ENCODE measurements at places on chromosomes 12 and 14.

GRCh38 chr12:75738486-75738885 is 227.1 kb upstream of the KRR1 start:
- DNase-seq = no peak

DNA sequence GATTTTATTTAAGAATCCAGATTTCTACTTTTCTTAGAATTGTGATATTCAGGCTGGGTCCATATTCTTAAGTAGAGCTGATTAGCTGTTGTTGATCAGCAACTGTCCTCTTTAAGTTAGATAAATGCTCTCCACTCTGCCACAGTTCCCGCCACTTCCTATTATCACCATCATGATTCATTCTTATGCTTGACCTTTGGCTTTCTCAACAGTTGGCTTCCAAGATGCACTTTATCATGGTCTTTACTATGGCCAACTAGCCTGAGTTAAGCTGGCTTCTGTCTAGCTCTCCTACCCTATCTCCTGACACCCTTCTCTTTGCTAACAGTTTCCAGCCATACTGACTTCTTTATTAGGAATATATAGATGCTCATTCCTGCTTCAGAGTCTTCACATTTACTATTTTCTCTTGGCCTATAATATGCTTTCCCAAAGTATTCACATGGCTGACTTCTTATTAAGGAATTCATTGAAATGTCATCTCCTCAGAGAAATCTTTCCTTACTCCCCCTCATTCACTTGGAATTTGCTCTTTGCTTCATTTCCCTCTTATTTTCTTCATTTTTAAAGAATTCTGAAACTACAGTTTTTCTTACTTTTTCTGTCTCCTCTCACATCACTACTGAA is 149.0 kb upstream of the IGF1 start:
- no peak for DNase-seq

DNA sequence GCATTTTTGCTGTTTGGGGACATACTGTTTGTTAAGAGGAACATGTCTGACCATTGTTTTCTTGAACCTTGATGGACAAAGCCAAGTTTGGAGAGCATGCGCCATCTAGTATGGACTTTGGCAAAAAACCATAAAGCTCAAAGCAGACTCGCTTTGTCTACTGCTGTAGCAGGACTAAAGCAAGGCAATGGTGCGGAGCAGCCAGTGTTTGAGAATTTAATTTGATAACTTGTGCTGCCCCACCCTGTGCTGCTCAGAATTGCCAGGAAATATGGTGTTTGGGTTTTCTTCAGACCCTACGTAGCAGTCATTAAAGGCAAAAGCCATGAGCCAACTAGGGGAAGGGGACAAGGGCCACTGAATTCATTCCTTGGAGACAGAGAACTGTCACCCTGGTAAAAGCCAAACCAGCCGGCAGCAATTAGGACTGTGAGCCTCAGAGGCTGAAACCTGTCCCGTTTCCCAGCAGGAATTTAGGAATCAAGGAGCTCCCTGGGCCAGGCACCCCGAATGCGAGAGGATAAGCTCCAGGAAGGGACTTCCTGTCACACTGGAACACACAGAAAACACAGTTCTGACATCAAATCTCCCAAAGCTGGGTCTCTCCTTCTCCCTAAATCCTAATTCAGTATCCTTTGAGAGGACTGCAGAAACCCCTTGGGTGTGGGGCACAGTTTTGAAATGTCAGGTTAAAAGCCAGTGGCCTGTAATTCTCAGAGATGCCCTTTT is 1.1 kb downstream of the AVIL start:
- no peak for DNase-seq

- no peak for DNase-seq
Observed at GRCh38 chr12:131135786-131136538, 182.3 kb downstream of the ADGRD1 start.

DNA sequence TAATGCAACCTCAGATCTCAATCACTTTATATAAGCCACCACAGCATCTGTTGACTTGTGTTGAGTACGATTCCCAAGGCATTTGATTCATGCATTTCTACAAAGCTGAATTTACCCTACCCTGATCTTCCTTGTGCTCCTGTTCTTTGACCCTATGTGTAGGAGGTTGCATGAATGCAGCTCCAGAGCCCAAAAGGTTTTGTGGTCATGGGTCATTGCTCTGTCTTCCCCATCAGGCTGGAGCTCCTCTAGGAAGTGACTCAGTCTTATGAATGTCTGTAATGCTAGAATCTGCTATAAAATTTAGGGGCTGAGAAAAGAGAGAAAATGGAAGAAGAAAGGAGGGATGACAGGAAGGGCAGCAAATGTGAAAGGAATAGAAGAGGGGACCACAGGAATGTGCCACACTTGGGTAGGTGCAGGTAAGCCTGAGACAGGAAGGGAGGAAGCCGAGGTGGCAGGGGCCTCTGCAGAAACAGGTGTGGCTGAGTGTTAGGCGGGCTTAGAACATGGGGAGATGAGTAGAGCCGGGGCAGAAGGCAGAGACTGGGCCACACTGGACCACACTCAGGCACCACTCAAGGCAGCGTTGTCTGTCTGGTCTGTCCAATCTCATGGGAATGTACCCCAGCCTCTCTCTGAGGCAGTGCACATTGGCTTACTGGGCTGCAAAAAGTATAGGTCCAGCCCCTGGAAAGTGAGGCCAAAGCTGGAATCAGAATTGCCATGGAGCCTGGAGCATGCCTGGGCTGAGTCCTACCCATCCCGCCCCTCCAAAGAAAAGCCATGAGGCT is 334.1 kb downstream of the BCL11B start:
- DNase-seq = no peak

DNA sequence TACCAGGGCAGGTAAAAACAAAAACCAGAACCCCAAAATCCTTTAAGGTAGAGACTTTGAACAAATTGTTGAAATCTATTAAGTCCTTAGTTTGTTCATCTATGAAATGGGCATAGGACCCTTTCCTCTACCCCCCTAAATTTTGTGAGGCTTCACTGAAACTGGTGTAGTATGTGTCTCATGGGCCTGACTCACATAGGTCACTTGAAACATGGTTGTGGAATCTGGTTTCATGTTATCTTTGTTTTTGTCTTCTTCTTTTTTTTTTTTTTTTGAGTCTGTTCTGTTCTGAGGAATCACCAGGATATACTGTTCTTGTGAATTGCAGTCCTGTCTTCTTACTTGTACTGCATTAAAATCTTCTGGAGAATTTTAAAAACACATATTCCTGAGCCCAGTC is 202.2 kb downstream of the KTN1 start:
- DNase-seq = no peak

DNA sequence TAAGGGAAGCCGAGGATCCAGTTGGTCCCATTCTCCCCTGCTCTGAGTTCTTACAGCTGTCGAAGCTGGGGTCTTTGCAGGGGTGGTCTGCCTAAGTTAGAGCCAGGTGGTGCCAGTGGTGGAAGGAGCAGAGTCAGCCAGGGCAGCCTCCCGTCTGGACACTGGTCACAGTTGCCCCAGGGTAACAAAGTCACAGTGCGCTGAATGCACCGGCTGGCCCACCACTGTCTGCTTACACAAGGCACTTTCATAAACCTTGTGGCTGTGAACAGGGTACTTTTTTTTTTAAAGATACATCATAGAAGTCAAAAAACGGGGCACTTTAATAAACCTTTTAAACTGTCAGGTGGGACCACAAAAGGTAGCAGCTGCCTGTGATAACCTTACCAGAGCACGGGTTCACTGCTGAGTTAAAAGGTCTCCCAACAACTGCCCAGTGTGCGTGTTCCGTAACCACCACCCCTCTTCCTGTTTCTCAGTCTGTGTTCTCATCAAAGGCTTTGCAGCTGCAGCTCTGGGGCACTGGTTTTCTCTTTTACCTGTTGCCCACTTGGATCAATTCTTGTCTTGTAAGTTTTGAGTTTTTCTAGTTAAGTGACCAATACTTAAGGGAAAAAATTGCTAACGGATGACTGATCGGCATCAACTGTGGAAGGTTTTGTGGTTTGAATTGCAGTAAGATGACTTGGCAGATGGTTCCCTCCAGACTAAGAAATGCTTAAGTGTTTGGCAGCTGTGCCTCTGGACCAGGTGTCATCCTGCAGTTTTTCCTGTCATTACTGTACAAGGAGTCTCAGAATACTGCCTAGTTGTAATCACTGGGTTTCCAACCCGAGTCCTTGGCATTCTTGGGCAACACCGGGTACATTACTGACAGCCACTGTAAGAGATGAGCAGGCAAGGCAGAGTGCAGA is 55.9 kb downstream of the DYNC1H1 start:
- no peak for DNase-seq

Data from activated CD8-positive, alpha-beta memory T cell treated with anti-CD3 and anti-CD28 coated beads for 1 hour (primary cell).